ENCODE measurements at places on chromosomes 3 and 15. TPM values are rescaled to one million over a fixed set of nuclear protein-coding genes. Genes with fewer than 3 reads are reported as not detected.

NAALADL2 gene
- polyA plus RNA-seq = 0.68 TPM

ZBED2 gene
- 37.9 TPM for polyA plus RNA-seq

A4GNT gene
- polyA plus RNA-seq = not detected

ANKRD34C gene
- polyA plus RNA-seq = 0.07 TPM

GOLGA6L10 gene
- polyA plus RNA-seq = 5.1 TPM

FAM81A gene
- polyA plus RNA-seq = 1.2 TPM

FETUB gene
- polyA plus RNA-seq = 1.8 TPM

GPR160 gene
- polyA plus RNA-seq = 5.1 TPM

C15orf39 gene
- polyA plus RNA-seq = 7.0 TPM

ATP10A gene
- 2.6 TPM for polyA plus RNA-seq

ADAMTS7 gene
- 0.94 TPM for polyA plus RNA-seq

LMCD1 gene
- polyA plus RNA-seq = 34.7 TPM

PLCB2 gene
- 125 TPM for polyA plus RNA-seq

BCL2A1 gene
- 25.5 TPM for polyA plus RNA-seq

ZDHHC19 gene
- polyA plus RNA-seq = 0.68 TPM

DNA sequence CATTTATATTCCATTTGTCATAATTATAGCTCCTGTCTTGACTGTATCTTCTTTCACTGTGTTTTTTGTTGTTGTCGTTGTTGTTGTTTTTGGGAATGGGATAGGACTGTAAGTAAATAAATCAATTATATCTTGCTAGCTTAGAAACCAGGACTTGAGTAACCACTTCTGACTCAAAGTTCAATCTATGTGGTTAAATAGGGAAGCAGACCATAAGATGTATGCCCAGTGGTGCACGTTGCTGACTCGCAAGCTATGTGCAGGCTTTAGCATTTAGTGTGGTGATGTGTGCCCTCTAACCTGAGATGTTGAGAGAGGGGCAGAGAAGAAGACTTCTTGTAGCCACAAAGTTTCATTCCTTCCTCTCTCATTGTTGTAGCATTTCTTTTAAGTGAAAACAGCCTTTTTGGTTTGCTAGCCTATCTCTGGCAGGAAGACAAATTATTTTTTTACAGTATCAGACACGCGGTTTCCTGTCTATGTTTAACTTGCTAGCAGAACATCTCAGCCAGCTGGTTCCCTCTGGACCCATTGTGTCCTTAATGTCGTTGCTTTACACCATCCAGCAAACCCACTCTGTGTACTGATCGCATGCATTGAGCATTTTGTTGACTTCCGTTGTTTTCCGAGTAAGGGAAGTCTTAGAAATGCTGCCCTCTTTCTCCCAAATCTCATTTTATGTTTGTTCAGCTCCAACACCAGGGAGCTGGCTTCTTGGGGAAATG lies 52.1 kb downstream of the TGFBR2 start:
- no peaks in the 10 kb centered on the region for H3K27me3 ChIP-seq
- peaks cover 74% of the 10 kb centered on the region for H3K4me1 ChIP-seq
- H3K4me3 ChIP-seq = peak overlapping the region; percentile 12
- peak overlapping the region; percentile 88 for H3K27ac ChIP-seq
- no peak for DNase-seq

DNA sequence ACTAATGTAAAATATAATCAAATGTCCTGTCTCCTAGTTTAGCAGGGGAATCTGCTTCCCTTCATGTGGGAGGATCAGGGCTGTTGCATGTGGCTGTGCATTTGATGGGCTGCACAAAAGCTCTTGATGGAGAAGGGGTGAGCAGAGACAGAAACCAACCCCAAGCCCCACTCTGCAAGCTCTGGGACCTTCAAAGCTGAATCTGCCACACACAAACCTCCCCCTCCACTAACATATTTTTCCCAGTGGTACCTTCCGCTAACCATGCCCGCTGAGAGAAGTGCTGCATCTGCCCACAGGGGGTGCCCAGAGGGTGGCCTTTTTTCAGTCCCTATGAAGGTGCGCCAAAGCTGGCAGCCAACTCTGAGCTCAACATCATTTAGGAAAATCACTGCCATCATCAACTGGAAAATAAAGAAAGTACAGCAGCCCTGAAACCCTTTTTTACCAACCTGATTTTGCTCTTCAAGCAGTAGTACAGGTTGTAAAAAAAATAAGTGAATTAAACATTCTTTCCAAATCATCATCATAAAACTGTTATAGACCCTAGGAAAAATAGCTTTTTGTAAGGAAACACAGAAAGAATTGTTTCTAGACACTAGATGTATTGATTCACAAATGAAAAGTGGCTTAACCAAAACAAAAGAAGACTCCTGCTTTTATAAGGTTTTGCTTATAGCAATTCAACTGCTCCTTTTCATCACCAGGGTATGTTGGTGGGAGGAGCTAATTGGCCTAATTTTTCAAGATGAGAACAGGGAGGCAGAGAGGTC lies 97.0 kb downstream of the HHLA2 start:
- H3K27ac ChIP-seq = no peak overlapping the region
- DNase-seq = peak; percentile 18
- no peak overlapping the region for H3K4me3 ChIP-seq
- H3K4me1 ChIP-seq = no peaks in the 10 kb centered on the region
- H3K27me3 ChIP-seq = no peaks in the 10 kb centered on the region

DNA sequence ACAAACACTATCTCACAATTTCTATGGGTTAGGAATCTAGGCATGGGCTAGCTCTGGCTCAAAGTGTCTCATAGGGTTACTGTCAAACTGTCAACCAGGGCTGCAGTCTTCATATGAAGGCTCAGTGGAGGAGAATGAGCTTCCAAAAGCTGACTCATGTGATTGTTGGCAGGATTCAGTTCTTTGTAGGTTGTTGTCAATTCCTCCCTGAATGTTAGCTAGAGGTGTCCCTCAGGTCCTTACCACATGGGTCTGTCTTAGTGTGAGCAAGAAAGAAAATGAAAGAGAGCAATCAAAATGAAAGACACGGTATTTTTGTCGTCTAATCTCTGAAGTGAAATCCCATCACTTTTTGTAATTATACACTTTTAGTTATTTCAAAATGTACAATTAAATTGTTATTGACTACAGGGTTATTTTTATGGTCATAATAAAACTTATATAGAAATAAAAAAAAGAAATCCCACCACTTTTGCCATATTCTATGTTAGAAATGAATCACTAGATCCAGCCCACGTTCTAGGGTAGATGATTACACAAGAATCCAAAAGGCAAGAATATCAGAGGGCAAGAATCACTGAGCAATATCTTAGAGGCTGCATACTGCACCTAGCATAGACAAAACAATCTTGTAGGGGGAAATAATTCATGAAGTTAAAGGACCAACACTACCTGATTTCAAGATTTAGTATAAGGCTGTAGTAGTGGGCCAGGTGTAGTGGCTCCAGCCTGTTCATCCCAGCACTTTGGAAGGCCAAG lies 8.4 kb downstream of the ACSBG1 start:
- no peaks in the 10 kb centered on the region for H3K4me1 ChIP-seq
- no peak overlapping the region for H3K4me3 ChIP-seq
- DNase-seq = no peak
- no peak overlapping the region for H3K27ac ChIP-seq
- no peaks in the 10 kb centered on the region for H3K36me3 ChIP-seq

- H3K4me3 ChIP-seq = no peak overlapping the region
- H3K36me3 ChIP-seq = no peaks in the 10 kb centered on the region
- H3K27me3 ChIP-seq = no peaks in the 10 kb centered on the region
- no peak for DNase-seq
Observed at GRCh38 chr3:129988429-129988828, 13.9 kb downstream of the TRH start.

DNA sequence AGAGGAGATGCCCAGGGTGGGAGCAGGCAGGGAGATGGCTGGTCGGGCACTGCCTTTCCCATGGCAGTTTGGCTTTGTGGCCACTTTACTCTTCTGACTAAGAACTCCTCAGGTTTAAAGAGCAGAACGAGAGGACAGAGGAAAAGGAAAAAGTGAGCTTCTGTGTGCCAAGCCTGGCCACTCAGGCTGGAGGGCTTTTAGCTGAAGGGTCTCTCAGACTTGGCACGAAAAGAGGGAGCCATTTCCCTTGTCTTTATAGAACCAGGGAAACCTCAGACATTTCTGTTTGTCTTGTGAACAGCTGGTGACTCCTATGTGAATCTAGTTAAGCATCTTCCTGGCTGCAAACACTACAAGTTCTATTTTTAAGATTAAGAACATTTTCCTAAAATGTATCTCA lies 23.3 kb upstream of the PSMD6 start:
- H3K4me1 ChIP-seq = no peaks in the 10 kb centered on the region
- H3K36me3 ChIP-seq = no peaks in the 10 kb centered on the region
- no peak for DNase-seq

DNA sequence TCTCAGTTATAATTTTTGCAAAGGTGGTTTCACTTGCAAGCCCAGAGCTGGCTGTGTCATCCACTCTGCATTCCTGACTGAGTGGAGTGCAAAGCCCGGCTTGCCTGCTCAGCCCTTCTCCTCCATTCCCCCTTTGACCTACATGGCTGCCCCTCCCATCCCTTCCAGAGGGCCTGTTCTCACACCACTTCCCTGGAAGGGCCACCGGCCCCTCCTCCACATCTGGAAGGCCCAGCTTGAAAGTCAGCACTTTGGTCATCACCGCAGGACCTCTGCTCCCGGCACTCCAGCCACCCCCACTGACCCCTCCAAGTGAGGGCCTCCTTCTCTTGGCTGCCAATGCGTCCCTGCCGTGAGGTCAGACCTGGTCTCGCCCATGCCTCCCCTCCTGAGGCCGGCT lies 74.1 kb upstream of the RNF7 start:
- H3K4me1 ChIP-seq = peaks cover 7% of the 10 kb centered on the region
- peaks cover 49% of the 10 kb centered on the region for H3K27me3 ChIP-seq
- H3K4me3 ChIP-seq = no peak overlapping the region
- H3K27ac ChIP-seq = no peak overlapping the region
- no peaks in the 10 kb centered on the region for H3K36me3 ChIP-seq
- DNase-seq = no peak

- H3K4me1 ChIP-seq = peaks cover 23% of the 10 kb centered on the region
- peak within 1 kb of the TSS; percentile 83 for H3K27ac ChIP-seq
- peak; percentile 83 for DNase-seq
- H3K4me3 ChIP-seq = peak within 1 kb of the TSS; percentile 98
Observed at GRCh38 chr15:84600687-84601554, at the start of gene ZSCAN2. Gene ZSCAN2, plus strand, starts transcription at chr15:84601009. Its CDS starts 2,919 bp downstream, at chr15:84603928.

DNA sequence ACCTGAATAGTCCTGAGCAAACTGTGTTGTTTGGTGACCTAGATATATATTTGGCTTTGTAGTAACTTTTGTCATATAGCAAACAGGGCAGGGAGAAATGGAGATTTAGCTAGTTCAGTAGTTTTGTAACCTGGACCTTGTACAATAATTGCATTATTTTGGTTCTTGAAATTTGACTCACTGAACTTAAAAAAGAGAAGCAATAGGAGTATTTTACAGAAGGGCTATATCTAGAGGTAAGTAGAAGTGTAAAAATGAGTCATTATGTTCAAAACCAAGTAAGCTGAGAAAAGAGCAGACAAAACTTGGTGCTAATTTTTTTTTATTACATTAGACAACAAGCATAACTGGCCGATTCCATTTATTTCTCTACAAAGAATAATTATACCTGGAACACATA lies 505.4 kb downstream of the ZIC1 start:
- no peak overlapping the region for H3K4me3 ChIP-seq
- DNase-seq = no peak
- no peaks in the 10 kb centered on the region for H3K4me1 ChIP-seq
- no peaks in the 10 kb centered on the region for H3K27me3 ChIP-seq
- no peaks in the 10 kb centered on the region for H3K36me3 ChIP-seq

DNA sequence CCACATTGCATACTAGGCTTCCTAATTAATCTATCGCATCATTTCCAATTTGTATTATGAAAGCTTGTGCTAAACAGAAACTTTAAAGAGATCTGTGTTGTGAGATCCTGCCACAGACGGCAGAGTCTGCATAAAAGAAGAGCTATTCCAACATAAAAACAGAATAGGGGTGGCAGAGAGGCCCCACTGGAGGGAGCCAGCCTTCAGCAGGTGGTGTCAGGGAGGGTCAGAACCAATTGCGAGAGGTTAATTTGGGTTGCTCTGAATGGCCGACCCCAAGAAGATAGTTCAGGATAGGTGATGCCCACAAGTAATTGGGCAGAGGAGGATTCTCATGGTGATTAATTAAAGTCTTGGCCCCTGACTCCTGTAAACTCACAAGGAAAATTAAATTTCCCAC lies 74.8 kb downstream of the DCLK3 start:
- H3K27me3 ChIP-seq = no peaks in the 10 kb centered on the region
- no peak for DNase-seq

- H3K4me1 ChIP-seq = no peaks in the 10 kb centered on the region
- no peak overlapping the region for H3K27ac ChIP-seq
- DNase-seq = no peak
- no peaks in the 10 kb centered on the region for H3K36me3 ChIP-seq
- H3K4me3 ChIP-seq = no peak overlapping the region
Observed at GRCh38 chr3:43649365-43649968, 27.7 kb upstream of the ANO10 start.

DNA sequence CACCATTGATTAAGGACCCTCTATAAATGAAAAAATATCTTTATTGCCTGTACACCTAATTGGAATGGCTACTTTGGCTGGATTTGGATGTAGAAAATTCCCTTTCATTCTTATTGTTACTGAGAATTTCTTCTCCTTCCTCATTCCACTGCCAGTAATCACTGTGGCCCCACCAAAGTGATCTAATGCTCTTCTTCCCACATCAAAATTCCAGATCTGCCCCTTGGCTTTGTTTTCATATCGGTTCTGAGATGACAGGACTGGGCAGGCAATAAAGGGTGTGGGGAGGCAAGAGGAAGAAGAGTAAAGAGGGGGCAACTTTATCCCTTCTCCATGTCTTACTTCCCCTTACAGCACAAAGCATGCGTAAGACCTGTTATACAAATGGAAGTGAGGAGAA lies 2.1 kb downstream of the ANKUB1 start:
- H3K27me3 ChIP-seq = no peaks in the 10 kb centered on the region
- no peaks in the 10 kb centered on the region for H3K4me1 ChIP-seq
- H3K27ac ChIP-seq = no peak overlapping the region
- H3K36me3 ChIP-seq = no peaks in the 10 kb centered on the region

DNA sequence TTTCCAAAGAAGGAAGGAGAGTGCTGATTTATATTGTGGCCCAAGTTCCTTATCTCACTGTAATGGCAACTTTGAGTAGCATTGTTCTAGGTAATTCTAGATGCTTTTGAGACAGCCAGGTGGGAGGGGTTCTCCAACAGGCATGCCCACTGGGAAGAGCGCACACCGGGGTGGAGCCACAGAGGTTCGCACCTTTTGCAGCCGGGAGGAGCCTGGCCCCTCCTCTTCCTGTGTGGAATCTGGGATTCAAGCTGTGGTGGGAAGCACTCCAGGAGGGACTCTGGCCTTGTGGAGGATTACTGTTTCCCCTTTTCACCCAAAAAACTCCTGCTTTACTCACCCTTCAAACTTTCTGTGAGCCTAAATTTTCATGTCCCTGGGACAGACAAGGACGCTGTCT lies 53.1 kb downstream of the CFAP20DC start:
- no peak overlapping the region for H3K4me3 ChIP-seq
- H3K27me3 ChIP-seq = no peaks in the 10 kb centered on the region
- H3K27ac ChIP-seq = no peak overlapping the region
- H3K36me3 ChIP-seq = no peaks in the 10 kb centered on the region
- no peaks in the 10 kb centered on the region for H3K4me1 ChIP-seq

- no peak for DNase-seq
- no peaks in the 10 kb centered on the region for H3K36me3 ChIP-seq
Observed at GRCh38 chr3:27943106-27943505, 221.0 kb upstream of the EOMES start.

- H3K27ac ChIP-seq = no peak overlapping the region
- no peak overlapping the region for H3K4me3 ChIP-seq
- peaks cover 3% of the 10 kb centered on the region for H3K36me3 ChIP-seq
- H3K4me1 ChIP-seq = no peaks in the 10 kb centered on the region
- no peak for DNase-seq
Observed at GRCh38 chr15:63223463-63223862, 34.1 kb downstream of the RAB8B start.

Data from thymus (tissue), 14 donors.